ENCODE measurements at places on chromosomes 16 and 17. TPM values are rescaled to one million over a fixed set of nuclear protein-coding genes. Genes with fewer than 3 reads are reported as not detected.
A peak's percentile ranks its signal among the peaks of the same experiment; 100 is the strongest.

DNA sequence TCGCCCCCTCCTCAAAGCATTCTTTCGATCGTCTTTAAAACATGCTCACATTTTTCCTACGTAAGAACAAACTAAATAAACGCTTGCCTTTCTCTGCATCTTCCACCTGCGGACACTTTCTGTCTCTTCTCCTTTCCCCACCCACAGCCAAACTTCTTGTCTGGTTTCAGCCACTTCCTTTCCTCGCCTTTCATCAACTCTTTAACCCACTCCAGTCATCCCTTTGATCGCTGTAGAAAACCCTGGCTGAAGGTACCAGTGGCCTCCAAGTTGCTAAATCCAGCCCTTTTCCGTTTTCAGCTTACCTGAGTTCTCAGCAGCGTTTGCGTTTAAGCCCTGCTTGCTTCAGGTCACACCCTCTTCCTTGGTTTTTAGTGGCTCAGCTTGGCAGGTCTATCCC lies 483 bp downstream of the RPA1 start:
- DNase-seq: no peak

- DNase-seq: peak; percentile 84
Observed at GRCh38 chr17:17900615-17901520, 64.1 kb upstream of the SREBF1 start.

DNA sequence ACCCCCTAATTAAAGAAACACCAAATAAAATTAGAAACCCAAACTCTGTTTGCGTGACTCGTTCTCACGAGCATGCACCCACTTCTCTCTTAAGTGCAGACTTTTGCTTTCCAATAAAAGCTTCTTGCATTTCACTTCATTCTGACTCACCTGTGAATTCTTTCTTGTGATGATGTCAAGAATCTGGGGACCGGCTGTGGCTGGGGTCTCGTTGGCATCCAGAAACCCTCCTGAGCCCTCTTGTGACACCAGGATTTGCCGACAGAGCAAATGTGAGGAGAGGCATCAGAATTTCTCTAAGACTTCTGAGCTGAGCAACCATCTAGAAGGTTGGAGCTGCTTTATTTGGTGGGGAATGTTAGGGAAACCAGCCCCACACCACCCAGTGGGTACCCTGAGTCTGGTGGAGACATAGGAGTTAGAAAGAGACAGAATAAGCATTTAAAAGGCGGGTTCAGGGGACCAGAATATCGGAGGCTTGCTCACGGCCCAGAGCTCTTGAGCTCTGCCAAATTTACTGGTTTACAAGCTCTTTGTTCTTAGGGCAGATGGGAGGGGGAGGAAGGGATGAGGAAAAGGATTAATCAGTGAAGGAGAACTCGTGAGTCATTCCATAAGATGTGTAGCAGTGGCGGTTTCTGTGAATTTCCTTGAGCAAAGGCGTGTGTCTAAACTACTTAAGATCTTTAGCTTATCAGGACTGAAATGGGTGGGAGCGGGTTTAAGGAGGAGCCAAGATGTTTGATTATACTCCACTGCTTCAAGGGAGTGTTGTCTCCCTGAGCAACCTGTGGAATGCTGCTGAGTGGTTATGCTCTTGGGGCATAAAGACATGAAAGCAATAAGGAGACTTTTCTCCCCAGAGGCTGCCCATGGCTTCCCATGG lies 24.2 kb upstream of the TMC5 start:
- DNase-seq: no peak

DNA sequence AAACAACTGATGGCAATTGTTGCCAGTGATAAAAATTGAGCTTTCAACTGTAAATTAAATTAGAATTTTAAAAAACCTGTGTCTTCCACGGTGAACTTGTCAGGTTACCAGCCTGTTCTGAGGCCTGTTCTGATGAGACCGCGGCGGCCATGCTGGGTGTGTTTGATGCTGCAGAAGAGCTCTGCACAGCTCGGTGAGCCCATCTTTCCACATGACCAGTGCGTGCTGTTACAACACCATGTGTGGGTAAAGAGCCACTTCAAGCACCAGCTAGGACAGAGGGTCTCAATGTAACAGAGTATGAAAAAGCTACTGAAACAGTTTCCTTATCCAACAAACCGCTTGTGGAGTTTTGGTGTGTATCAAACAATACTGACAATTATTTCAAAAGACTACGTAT lies 48.5 kb downstream of the RPTOR start:
- DNase-seq: no peak

PRSS33 gene
- not detected for total RNA-seq

CCDC200 gene
- not detected for total RNA-seq

- DNase-seq: no peak
Observed at GRCh38 chr16:75139498-75139897, 8.8 kb upstream of the ZFP1 start.

DNA sequence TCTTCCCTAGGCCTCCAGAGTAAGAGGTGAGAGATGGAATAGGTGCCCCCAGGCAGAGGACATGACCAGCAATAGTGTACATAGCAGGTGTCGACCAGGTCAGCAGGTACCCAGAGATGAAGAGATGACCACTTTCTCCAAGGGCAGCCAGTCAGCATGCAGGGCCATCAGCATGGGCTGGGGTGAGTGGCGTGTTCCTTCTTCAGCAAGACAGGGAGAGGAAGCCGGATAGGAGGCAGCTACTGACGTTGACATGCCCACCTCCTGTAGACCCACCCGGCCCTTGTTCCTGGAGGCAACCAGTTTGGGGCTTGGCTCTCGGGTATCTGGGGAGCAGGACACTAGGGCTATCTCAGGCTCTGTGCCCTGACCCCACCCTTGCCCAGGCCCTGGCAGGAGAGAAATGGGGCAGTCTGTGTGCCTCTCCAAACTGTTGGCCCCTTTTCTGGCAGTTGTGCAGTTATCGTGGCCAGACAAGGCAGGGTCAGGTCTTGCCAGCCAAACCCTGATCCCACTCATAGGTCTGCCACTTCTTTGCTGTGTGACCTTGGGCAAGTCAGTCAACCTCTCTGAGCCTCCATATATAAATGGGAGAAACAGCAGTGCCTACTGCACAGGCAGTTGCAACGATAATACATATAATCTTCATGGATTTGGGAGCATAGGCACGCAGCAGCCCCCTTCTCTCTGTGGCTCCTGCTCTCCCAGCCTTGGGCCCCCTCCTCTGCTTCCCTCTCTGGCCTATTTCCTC lies 1.4 kb upstream of the NDRG4 start:
- DNase-seq: no peak

GRCh38 chr16:60419859-60420258 lies 1616.4 kb downstream of the CDH8 start:
- DNase-seq: no peak

GLIS2 gene
- total RNA-seq: 31.4 TPM

- peak; percentile 87 for DNase-seq
Observed at GRCh38 chr17:19346351-19347255, 15.9 kb downstream of the B9D1 start.

GRCh38 chr17:78583091-78583490 lies 5.9 kb upstream of the DNAH17 start:
- no peak for DNase-seq

HSF4 gene
- total RNA-seq: 49.1 TPM

OR3A3 gene
- total RNA-seq: not detected

SYCE1L gene
- 0.83 TPM for total RNA-seq

DNA sequence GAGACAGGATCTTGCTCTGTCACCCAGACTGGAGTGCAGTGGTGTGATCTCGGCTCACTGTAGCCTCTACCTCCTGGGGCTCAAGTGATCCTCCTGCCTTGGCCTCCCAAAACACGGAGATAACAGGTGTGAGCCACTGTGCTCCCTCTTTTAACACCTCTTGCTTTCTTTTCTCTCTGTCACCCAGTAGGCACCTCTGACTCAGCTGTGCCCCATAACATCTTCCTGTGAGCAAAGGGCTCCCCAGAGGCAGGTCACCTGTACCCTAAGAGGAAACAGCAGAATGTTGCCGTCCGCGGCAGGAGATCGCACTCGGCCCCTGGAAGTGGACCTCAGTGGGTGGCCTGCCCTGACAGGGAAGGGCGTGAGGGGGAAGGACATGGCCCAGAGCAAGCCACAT lies 918 bp upstream of the NLRC3 start:
- DNase-seq: no peak

GRCh38 chr16:86836503-86837129 lies 258.3 kb downstream of the FOXL1 start:
- no peak for DNase-seq

GRCh38 chr16:9338068-9338467 lies 246.6 kb downstream of the HAPSTR1 start:
- no peak for DNase-seq

DNA sequence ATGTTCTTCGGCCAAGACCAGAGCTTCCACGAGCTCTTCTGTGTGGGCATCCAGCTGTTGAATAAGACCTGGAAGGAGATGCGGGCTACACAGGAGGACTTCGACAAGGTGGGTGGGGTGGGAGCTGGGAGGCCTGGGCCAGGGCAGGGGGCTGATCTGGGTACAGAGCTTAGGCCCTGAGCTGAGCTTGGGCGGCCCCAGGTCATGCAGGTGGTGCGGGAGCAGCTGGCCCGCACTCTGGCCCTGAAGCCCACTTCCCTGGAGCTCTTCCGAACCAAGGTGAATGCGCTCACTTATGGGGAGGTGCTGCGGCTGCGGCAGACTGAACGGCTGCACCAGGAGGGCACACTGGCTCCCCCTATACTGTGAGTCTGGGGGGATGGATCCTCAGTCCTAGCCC lies 3.5 kb downstream of the ELMO3 start:
- no peak for DNase-seq

IGF2BP1 gene
- not detected for total RNA-seq

GRCh38 chr16:55482056-55482455 lies 3.1 kb downstream of the MMP2 start:
- no peak for DNase-seq

ACADVL gene
- 966 TPM for total RNA-seq

AARS1 gene
- 57.2 TPM for total RNA-seq

DNA sequence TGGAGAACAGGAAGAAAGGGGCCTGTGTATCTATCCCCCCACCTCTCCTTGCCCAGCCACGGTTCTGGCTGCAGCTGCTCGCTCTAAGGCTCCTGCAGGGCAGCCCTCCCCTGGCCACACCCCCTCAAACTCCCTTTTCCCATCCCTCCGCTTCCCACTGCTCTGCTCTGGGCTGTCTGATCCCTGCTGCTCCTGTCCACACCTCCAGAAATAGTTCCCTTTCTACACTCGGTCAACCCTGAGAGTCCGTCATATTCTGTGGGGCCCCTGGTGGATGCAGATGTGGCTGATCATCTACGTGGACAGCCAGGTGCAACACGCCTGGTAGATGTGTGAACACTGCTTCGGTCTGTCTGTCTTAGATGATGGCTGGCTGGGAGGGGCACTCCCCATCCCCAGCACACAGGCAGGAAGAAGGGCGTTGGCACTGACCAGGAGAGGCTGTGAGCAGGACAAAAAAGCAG lies 19.3 kb upstream of the KRT19 start:
- no peak for DNase-seq

- DNase-seq: peak; percentile 80
Observed at GRCh38 chr16:71894229-71894920, 956 bp upstream of the IST1 start.

ZACN gene
- total RNA-seq: not detected
